Stimulated activated CD4-positive, alpha-beta T cell treated with anti-CD3 and anti-CD28 coated beads, Interleukin-1b, Interleukin-23, amount 100 ng/mL, for 48 hours (primary cell): ENCODE measurements at places on chromosomes 5 and 9.
A peak's percentile ranks its signal among the peaks of the same experiment; 100 is the strongest.

DNA sequence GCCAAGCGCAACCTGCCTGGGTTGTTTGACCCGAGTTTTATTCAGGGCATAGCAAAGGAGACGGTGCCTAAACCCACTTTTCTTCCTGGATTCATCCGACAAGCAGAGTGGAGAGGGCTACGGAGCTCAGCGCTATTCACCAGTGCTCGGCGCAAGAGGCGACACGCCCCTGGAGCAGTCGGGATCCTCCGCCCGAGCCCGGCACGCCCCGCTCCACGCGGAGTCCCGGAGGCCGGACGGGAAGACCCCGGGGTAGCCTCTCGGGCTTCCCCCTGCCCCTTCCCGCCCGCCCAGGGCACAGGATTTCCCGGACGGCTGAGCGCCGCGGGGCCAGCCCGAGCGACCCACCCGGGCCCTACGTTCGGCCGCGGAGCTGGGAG lies 427 bp downstream of the SERINC5 start:
- peak; percentile 62 for DNase-seq

GRCh38 chr5:110371011-110371724 lies 355.3 kb downstream of the TMEM232 start:
- no peak for DNase-seq

DNA sequence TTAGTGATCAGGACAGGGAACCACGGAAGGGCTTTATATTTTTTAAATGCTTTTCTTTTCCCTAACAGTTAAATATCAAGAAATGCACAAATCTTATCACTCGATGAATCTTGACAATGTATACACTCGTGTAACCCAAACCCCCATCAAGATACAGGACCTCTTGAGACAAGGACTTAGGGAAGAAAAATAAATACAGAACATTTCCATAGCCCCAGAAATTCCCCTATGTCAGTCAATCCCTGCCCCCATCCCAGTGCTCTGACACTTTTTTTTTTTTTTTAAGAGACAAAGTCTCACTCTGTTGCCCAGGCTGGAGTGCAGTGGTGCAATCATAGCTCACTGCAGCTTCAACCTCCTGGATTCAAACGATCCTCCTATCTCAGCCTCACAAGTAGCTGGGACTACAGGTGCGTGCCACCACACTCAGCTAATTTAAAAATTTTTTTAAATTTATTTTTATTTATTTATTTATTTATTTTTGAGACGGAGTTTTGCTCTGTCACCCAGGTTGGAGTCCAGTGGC lies 2.7 kb downstream of the SPINK4 start:
- DNase-seq, result no peak

DNA sequence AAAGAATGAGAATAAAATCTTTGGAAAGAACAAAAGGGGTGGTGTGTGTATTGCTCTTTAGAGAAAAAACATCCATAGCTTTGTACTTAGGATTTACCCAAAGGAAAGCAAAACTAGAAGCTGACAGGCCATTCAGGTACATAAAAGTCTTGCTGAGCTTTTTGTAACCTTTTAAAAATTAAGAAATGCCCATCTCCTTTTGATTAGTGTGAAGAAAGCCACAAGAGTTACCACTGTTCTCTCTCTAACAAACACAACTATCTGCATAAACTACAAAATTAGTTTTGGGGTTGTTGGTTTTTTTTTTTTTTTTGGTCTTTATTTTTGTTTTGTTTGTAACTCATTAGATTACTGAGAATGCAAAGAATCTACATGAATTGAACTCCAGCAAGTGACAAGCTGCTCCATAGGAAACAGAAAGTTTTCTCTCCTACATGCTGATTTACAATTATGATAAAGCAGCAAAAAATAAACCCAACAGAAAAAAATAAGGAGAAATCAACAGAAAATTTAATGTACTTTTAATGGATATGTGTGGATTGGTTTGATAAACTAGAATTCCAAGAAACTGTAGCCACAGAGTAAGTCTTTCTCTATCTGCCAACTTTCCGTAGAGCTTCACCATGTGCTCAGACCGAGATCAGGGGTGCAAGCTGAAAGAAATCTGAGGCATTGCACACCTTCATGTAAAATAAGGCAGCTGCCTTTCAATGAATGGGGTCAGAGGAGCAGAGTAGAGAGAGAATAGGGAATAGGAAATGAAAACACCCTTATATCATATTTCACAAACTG lies 12.3 kb downstream of the BAAT start:
- no peak for DNase-seq

DNA sequence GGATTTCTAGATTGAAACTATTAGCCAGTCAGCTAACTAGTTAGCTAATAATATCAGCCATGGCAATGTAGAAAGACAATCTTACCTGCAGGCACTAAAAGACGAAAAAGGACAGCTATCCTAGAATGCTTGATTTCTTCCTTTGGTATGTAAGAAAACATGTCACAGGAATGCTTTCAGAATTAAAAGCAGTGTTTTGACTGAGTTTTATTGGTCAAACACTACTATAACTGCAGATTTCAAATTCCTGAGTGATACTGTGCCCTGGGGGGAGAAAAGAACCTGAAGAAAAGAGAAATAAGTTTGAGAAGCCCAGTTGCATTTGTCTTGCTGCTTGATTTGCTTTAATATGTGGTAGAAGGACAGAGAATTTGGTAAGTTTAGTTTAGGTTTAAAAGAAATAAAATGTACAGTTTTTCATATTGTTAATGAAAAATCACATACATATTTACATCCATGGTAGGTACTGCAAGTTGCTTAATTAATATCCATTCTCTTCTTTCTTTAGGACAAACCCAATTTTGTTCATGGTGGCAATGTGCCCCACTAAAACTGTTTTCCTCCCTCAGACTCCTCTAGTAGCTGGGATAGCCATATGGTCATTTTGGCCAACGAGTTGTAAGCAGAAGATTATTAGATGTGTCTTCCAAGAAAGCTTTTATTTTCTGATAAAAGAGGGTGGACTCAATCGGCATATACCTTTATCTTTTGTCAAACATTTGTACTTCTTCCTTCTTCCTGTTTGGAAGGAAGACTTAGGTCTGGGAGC lies 4.3 kb upstream of the FAM169A start:
- no peak for DNase-seq

DNA sequence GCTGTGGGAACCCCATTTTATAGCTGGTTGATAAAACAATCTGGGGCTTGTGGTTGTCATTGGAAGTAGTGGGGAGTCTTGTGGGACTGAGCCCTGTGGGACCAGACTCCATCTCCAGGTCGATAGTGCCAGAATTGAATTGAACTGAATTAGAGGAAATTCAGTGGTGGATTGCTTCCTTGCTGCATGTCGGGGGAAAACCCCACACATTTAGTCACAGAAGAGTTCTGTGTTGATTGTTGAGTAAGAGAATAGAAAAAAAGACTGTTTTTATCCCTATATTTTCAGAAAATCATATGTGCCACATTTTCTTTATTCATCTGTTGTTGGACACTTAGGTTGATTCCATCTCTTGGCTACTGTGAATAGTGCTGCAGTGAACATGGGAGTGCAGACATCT lies 209.7 kb downstream of the ARHGEF28 start:
- DNase-seq, result no peak

DNA sequence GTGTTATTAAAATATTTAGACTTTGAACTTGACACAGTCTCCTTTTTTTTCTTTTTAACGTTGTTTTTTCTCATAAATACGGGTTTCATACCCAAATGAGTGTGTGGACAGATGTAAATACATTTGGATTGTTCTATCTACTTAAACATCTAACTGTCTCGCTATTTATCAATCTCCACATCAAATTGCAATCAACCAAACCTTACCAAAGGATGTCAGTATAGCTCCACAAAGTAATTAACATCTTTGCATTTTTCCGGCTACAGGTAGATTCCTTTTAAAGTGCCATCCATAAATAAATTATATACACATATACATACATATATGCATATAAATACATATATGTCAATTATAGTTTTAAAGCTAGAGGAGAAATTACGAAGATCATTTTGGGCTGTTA lies 705 bp upstream of the CDH10 start:
- no peak for DNase-seq

GRCh38 chr9:14412775-14413174 lies 98.8 kb upstream of the NFIB start:
- no peak for DNase-seq

DNA sequence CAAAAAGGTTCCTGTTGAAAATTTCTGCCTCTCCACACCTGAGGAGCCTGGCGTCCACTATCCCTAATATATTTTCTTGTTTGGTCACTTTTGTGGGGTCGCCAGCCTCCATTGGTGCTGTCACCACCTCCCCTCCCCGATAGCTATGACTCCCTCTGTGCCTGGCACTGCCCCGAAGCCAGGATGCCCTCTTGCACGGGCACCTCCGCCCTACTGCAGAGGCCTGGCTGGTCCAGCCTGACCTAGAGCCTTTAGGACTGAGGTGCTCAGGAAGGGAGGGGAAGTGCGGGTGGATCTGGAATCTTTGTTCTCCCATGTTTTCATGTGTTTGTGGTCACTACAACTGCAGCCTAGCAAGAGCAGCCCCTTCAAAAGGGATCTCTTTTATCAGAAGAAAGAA lies 62.6 kb downstream of the WNK2 start:
- DNase-seq, result no peak

DNA sequence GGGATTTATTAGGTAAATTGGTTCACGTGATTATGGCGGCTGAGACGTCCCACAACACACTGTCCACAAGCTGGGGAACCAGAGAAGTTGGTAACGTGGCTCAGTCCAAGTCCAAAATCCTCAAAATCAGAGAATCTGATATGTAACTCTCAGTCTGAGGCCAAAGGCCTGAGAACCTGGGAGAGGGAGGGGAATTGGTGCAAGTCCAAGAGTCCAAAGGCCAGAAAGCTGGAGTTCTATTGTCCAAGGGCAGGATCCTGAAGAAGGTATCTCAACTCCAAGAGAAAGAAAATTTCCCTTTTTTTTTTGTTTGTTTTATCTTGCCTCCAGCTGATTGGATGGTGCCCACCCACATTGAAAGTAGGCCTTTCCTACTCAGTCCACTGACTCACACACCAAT lies 83.8 kb downstream of the PRDM9 start:
- DNase-seq, result no peak

GRCh38 chr5:67381236-67381880 lies 184.8 kb upstream of the CD180 start:
- no peak for DNase-seq

- DNase-seq, result no peak
Observed at GRCh38 chr5:33880319-33880718, 11.5 kb downstream of the ADAMTS12 start.

GRCh38 chr5:76402886-76403765 lies at the start of gene IQGAP2:
Gene IQGAP2 (plus strand): TSS chr5:76403285. CDS start chr5:76403546, 261 bp downstream.
- peak; percentile 81 for DNase-seq

- no peak for DNase-seq
Observed at GRCh38 chr5:8456846-8457186, 587.9 kb downstream of the MTRR start.

DNA sequence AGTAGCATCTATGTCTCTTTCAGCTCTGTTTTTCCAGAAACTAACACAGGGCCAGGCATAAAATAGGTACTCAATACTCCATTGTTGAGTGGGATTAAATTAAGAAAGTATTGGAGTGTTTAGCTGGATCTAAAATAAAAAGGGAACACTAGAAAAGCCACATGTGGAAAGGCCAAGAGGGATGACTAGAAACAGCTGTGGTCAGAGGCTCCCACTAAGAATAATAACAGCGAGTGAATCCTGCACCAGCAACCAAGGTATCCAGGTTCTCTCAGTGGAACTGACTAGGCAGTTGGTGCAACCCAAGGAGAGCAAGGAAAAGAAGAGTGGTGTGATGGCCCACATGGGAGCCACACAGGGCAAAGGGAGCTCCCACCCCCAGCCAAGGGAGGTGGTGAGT lies 31.5 kb upstream of the RGMB start:
- DNase-seq, result no peak

- DNase-seq, result no peak
Observed at GRCh38 chr9:91045041-91045440, 243.4 kb downstream of the SYK start.

- DNase-seq, result no peak
Observed at GRCh38 chr5:100004969-100005368, 530.2 kb upstream of the FAM174A start.

GRCh38 chr9:128972956-128973355 lies 25.5 kb downstream of the NUP188 start:
- no peak for DNase-seq

DNA sequence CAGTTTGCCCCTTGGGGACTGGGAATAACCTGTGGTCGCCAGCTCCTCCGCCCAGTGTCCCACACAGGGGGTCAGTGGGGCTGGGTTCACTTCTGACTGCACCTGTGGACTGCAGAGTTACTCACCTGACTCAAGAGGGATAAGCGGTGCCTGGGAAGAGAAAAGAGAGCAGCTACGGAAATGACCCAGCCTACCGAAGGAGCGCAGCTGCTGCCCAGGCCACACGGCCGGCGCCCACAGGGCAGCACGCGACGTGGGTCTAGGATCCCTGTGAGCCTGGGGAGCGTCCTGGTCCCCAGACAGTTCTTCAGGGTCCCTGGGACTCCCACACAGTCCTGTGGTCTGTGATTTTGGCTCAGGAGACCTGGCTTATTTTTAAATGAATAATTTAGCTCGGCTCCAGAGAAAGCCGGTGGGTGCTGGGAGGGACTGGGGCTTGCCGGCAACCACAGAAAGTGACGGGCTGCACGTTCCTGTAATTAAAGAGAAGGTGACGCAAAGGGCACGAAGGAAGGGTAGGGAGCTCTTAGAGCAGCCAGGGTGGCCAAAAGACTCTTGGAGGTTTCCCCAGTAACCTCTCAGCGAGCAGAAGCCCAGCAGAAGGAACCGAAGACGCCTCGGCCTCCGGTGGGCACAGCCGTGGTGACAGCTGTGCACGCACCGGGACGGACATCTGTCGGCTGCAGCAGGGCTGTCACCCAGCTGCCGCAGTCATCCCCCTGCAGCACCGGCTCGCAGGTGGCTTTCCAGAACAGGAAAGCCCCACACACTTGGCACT lies 97.5 kb upstream of the FCN2 start:
- DNase-seq, result no peak

GRCh38 chr5:145283141-145283810 lies 551.9 kb downstream of the PRELID2 start:
- no peak for DNase-seq

DNA sequence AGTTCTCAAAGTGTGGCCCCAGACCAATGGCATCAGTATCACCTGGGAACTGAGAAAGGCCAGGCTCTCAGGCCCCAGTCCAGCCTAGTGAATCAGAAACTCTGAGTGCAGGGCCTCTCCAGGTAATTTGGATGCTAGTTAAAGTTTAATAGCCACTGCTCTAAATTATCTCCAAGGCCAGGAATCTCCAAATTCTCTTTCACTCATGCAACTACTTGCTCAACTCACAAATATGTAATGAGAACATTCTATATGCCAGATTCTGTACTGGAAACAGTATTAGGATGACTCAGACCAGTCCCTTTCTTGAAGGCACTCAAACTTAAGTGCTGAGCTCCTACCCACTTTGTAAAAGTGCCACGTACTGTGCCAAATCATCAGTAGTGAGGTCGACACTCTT lies 84.6 kb downstream of the PAPPA start:
- no peak for DNase-seq

- DNase-seq, result no peak
Observed at GRCh38 chr5:93273176-93273575, 307.8 kb downstream of the NR2F1-AS1 start.

- DNase-seq, result no peak
Observed at GRCh38 chr5:36491856-36492255, 114.5 kb upstream of the SLC1A3 start.
